ENCODE measurements at places on chromosomes 4 and X. TPM values are rescaled to one million over a fixed set of nuclear protein-coding genes. Genes with fewer than 3 reads are reported as not detected.

GRCh38 chr4:40186665-40187014 is 10.2 kb upstream of the RHOH start:
- peak; percentile 34 for DNase-seq

DNA sequence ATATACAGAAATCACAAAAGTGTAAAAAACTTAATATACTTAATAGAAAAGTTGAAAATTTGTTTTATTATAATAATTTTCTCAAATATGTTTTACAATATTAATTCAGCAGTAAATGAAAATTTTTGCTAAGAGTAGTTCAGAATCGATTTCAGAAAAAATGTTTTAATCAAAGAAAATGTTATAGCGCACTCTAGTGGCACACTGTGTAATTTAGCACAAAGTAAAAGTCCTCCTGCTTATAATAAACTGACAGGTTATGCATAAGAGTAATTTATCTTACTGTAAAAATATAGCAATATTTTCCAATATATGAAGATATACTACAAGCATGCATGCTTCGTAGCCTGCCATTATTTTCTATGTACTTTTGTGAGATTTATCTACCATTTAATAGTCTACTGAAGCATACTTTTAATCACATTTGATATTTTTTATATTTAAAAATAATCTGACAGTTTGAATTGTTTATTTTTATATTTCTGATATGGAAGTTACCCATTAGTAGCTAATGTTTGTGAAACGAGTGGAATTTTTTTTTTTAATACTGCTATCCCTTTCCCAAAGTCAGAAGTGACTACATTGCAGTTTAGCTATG is 217.9 kb upstream of the KLHL4 start:
- no peak for DNase-seq

- DNase-seq, result no peak
Measured at GRCh38 chr4:107216379-107216778, 180.3 kb upstream of the DKK2 start.

DNA sequence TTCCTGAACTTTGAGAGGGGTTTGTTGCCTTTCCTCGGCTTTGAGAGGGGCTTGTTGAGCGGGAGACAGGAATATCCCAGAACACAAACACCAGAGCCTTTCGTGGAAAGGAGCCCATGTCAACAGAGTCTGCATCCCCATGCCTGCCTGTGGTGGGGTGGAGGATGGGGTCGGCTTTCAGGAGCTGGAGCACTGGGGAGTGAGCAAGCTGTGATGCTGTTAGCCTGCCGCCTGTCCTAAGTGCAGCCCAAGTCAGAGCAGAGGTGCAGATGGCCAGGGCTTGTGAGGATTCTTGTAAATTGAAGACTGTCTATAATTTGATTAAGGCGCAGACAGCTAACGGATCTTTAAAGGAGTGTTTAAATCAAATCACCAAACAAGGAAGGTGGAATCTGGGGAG is 103.3 kb upstream of the ANK2 start:
- no peak for DNase-seq

DNA sequence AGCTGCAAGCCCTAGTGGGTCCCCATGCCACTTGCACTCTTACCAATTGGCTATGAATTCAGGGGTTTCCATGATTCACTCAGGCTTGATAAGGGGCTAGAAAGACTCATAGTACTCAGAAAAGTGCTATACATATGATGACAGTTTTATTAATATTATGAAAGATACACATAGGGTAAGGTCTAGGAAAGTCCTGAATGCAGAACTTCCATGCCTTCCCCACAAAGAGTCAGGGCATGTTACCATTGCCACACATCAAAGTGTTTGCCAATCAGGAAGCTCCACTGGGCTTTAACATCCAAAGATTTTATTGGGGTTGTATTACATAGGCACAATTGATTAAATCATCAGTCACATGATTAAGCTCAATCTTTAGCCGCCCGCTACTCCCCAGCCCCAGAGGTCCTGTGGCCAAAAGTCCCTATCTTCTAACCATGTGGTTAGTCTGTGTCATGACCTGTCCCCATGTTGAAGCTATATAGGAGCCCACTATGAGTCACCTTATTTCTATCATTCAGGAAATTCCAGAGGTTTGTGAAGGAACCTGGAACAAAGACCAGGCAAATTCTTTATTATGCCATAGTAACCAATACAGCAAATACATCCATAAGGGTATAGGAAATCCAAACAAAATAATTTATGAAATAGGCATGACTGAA is 635.6 kb downstream of the STPG2 start:
- no peak for DNase-seq

DNA sequence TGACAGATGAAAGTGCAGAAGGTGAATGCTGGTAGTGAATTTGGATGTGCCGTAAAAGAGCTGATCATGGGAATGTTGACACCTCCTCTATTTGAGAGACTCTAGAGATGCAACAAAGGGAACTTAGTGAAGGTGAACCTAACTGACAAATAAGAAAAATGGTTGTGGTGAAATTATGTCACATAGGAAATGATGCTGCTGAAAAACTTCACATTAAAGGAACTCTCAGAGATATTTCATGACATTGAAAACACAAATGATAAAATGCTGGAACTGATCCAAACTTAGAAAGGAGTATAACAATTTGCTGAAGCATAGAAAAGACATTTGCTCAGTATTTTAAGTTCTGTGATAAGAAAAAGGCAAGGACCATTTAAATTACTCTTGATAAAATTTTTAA is 31.9 kb downstream of the MGAT4D start:
- DNase-seq, result no peak

DNA sequence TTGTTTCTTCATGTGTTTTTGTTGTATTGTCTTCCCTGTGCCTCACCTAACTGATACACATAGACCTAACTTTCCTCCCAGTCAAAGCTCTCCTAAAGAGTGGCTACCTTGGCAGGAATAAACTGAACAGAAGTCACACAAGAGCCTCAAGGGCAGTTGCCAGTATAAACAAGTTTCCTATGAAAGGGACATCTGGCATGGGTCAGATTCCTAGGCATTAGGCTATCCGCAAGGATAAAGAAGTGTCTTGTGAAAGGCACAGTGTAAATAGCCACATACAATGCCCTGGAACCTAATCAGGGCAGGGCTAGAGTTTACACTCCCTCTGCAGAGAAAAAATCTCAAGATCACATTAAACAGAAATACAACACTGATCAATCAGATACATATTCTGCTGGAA is 220.8 kb downstream of the SPANXN3 start:
- DNase-seq, result no peak

NOA1 gene
- total RNA-seq, result 17.7 TPM

GRCh38 chr4:84167093-84167492 is 332.0 kb downstream of the NKX6-1 start:
- DNase-seq, result no peak

- no peak for DNase-seq
Measured at GRCh38 chr4:54668014-54668611, 10.4 kb downstream of the KIT start.

DNA sequence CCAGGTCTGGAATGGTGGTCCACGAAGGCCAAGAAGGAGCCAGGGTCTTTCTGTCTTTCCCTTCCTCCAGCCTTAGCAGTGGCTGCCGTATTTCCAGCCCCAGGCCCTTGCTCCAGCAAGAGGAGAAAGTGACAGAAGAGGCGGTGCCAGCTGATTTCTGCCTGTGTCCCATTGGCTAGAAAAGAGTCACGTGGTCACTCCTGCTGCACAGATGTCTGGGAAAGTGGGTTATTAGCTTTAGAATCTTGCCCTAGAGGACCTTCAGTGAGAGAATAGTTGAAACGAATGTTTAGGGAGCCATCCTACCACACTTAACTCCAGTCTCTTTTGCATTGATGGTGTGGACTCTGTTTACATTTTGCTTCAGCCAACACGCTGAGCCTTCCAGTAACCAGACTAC is 99.3 kb upstream of the BCOR start:
- DNase-seq, result no peak

DNA sequence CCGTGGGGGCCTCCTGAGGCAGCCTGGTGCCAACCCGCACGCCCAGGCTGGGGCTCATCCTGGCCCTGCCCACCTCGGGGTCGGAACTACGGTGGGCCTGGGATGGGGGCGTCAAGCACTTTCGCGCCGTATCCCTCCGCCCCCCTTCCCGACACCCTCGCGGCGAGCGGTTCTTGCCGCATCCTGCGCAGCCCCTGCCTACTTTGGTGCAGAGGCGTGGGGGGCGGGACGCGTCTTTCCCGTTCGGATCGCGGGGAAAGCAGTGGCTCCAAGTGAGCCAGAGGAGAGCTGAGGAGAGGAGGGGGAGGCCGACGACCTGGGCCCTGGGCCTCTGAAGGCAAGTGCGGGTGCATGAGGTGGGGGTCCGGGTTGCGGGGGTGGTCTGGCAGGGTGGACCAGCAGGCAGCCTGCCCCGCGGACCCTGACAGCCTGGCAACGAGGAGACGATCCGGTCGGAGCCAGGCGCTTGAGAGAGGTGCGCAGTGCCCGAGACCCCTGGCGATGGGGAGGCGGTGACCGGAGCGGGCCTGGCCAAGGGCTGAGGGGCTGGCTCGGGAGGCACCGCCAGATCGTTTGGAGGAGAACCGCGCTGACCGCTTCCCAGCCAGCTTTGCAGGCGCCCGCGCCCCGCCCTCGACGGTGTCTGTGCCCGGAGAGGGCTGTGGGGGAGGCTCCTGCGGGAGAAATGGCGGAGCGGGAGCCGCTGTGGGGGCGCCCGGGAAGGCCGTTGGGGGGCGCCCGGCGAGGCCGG is at the start of gene GPRASP2:
GPRASP2 (plus strand) TSS at position 233 of the 751 bp plus-strand sequence. CDS start 2,422 bp downstream, outside the sequence.
- no peak for DNase-seq

- DNase-seq, result no peak
Measured at GRCh38 chr4:176448761-176449160, 129.0 kb downstream of the SPCS3 start.

DNA sequence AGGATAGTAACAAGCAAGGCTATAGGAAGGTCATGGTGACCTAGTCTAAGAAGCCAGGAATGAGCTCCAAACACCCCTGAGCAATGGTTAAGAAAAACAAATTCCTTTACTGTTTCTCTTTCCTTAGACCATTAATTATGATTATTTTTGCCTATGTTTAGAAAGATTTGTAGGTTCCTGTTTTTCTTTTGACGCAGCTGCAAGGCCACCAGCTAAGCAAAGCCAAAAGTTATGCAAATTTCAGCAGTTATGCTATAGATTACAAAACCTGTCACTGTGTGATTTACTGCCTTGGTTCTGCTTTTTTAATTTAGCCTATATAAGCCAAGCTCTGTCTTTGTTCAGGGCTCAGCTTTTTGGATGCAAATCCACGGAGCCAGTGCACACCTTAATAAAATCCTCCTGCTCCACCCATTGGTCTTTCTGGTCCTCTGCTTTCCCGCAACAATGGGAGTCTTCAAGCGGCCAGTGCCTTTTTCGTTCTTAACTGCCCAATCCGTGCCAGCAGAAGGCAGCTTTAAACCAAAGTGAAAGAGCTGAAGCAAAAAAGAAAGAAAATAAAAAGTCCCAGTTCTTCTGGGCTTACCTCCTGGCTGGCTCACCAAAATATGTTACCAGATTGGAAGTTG is 1.4 kb upstream of the CEP135 start:
- peak; percentile 75 for DNase-seq

DNA sequence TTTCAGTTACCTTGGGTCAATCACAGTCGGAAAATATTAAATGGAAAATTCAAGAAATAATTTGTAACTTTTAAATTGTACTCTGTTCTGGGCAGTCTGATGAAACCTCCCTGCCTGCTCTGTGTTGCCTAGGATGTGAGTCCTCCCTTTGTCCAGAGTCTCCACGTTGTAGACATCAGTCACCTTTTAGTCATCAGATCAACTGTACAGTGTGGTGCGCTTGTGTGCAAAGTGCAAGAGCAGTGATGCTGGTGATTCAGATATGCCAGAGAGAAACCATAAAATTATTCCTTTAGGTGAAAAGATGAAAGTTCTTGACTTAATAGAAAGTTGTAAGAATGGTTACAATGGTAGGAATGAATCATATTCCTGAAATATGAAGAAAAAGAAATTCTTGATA is 1.4 kb downstream of the SPATA4 start:
- no peak for DNase-seq

ZCCHC12 gene
- total RNA-seq, result not detected

- DNase-seq, result no peak
Measured at GRCh38 chrX:107574054-107574683, 54.1 kb upstream of the PRPS1 start.

TMEM35A gene
- total RNA-seq, result not detected

ACOX3 gene
- 23.0 TPM for total RNA-seq

DNA sequence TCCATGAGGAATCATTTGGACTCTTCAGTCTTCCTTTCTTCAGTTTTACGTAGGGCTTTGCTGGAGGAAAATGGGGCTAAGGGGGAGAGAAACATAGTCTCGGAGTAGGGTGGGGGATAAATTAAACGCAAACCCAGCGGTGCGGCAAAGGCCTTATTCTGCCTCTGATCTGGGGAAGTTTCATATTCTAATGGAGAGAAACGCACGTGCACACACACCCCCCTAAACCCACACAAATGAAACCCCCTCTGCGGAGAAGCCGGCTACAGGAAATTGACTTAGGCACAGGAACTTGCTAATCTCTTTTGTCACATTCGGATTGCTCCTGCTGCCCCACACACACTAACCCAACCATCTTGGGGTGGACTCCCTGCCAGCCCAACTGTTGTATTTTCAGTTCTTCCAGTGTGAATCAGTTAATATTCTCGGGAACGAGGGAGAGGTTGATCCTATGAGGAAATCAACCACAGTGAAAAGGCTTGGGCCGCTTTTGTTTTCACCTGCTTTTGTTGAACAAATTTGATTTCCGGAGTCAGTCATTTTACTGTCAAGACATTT is at the start of gene RHOH:
RHOH (plus strand) TSS at position 308 of the 558 bp plus-strand sequence. CDS start 46,356 bp downstream, outside the sequence.
- DNase-seq, result peak; percentile 92

GRCh38 chrX:69045616-69046345 is 119.5 kb downstream of the PJA1 start:
- no peak for DNase-seq

GRCh38 chrX:45758738-45759397 is 558.2 kb upstream of the DIPK2B start:
- DNase-seq, result peak; percentile 82

DNA sequence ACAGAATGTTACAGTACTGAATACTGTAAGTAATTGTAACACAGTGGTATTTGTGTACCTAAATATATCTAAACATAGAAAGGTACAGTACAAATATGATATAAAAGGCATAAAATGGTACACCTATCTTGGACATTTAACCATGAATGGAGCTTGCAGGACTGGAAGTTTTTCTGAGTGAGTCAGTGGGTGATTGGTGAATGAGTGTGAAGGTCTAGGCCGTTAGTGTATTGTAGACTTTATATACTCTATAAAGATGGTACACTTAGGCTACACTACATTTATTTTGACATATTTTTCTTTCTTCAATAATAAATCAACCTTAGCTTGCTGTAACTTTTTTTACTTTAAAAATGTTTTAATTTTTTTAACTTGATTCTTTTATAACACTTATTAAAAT is 422.5 kb upstream of the FSTL5 start:
- no peak for DNase-seq
